ENCODE measurements at places on chromosomes 5 and 9.

- no peak for DNase-seq
Observed at GRCh38 chr5:171867786-171868185, 82.2 kb downstream of the SMIM23 start.

DNA sequence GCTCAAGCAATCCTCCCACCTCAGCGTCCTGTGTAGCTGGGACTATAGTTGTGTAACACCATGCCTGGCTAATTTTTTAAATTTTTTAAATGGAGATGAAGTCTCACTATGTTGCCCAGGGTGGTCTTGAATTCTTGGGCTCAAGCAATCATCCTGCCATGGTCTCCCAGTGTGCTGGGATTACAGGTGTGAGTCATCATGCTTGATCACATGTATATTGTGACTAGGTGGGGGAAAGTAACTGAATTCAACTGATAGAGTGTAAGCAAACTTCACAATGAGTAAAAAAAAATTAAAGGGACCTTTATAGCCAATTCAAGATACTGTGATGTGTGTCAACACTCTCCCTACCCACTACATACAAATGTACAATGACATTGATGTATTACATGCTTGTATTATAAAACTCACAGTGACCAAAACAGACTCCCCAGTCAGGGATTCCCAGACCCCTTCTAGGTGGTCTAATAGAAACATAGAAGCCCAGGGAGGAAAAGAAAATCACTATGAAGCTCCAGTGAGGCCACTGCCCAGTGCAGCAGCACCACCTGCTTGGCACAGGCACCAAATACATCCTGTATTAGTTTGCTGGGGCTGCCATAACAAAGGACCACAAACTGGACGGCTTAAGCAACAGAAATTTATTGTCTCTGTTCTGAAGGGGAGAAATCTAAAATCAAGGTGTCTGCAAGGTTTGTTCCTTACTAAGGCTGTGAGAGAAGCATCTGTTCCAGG lies 8.8 kb downstream of the PLGRKT start:
- no peak for DNase-seq

GRCh38 chr9:92527832-92528521 lies 7.8 kb downstream of the ECM2 start:
- no peak for DNase-seq

DNA sequence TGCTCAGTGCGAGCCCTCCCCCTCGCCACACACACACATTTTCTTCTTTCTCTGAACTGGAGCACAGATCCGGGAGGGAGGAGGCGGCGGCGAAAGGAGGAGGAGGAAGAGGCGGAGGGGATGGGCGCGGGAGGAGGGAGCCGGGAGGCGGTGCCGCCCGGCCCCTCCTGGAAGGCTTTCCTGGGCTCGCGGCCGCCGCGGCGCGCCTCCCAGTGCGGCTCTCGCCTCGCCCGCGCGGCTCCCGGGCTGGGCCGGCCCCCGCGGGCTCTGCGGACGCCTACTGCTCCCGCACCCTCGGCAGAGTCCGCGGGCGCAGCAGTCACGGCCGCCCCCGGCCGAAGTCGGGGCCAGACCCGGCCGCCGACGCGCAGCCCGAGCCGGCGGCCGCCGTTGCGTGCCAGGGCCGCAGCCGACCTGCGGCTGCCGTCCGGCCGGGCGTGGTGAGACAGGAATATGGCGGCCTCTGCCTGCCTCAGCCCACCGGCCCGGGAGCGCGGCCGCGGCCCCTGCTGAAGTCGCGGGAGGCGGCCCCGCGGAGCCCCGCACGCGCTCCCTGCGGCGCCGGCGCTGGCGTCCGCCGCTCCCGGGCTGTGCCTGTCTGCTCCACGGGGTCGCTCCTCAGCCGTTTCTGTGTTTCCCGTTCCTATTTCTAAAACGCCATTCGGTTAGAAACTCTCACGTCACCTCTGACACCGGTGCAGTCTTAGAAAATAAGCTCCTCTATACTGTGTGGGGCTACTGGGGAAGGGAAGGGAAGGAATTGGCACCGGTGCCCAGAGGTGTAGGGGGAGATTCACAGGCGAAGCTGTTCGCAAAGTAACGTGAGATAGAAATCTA lies 500 bp upstream of the GNAQ start:
- peak; percentile 29 for DNase-seq

DNA sequence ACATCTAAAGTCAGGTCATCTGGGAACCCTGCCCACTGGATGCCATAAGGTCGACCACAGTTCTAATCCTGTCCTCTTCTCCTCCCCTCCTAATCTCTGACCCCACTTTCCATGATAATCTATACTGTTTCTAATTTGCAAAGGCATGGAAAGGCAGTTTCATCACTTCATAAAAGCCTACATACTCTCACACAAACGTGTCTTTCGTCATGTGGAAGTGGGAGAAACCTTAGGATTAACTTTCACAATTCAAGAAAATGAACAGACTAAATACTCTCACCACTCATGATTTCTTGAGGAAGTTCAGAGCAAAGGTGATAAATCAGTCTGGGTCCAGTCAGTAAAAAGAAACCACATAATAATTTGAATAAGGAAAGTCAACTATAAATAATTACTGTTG lies 5.5 kb downstream of the FANCC start:
- no peak for DNase-seq

DNA sequence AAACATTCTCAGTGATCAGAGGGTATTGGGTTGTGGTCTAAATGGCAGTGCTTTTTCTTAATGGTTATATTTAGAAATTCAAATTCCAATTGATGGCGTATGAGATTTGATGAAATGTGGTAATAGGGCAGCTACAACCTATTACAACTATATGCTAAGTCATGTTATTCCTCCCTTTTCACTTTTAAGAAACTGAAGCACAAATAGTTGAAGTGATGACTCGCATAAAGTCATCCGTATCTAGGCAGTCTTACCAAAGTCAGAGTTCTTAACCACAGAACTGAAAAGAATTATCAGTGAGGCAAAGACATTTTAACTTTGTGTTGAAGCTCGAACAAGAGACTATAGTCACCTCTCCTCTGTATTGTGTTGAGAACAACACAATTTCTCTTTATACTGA lies 28.2 kb downstream of the C9orf152 start:
- DNase-seq: no peak

DNA sequence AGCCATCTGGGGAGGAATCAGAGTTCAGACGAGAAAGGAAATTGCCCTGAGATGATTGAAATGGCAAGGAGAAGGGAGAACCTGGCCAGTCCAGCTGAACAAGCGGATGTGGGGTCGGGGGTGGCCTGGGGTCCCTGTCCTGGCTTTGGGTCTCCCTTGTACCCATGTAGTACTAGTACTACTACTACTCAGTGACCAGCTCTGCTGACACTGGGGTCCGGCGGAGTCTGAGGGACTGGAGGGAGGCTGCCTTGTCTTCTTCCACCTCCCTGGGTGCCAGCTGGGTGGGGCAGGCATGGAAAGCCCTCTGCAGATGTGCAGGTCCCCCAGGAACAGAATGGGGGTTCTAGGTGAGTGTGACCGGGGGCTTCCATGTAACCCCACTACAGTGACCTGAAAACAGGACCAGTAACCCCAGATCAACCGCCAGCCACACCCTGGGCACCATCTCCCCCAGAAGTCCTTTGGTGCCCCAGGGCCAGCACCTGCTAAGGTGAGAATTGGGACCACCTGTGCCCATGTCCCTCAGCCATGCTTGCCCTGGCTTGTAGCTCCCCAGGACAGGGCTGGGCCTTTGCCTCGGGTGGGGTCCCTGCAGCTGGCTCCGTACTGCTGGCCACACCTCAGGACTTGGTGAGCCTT lies 89.1 kb upstream of the COL5A1 start:
- DNase-seq: no peak

DNA sequence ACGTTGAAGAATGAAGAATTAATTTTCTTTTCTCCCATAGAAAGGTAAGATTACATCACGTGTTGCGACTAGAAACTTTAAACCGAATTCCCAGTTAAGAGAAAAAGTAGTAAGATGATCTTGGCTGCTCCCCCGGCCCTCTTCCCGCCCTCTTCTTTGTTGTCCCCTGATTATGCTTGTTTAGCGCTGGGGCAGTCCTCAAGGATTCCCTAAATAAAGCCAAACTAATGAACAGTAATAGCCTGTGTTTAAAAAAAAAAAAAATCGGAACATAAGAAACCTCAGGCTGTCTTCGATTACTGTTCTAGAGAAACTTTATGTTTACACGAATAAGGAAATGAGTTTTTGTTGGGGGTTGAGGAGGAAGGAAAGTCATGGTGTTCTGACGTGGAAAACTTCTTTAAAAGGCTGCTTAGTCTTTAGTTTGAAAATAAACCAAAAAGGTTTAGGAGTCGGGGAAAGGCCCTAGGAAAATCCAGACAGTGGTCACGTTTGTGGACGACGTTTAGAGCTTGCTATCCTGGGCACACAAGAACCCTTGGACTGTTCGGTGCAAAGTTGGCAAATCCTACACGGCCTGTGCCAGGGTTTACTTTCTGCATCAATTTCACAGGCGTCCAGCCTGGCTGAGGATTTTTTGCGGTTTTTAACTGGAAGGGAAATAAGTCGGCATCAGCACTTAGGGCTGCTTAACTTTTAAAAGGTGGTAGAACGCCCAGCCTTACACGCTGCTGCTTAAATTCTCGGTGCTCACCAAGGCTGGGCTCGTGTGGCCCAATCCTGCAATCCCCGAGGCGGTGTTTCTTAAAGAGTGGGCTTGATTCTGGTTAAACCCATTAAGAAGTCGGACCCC lies 1.1 kb upstream of the MAT2B start:
- no peak for DNase-seq

- no peak for DNase-seq
Observed at GRCh38 chr5:9381464-9381863, 164.4 kb downstream of the SEMA5A start.

GRCh38 chr5:124742983-124743601 lies 3.3 kb downstream of the ZNF608 start:
- DNase-seq: no peak

- no peak for DNase-seq
Observed at GRCh38 chr5:143016777-143017516, 246.8 kb downstream of the ARHGAP26 start.

GRCh38 chr5:154373729-154374179 lies 72.0 kb upstream of the SAP30L start:
- no peak for DNase-seq

DNA sequence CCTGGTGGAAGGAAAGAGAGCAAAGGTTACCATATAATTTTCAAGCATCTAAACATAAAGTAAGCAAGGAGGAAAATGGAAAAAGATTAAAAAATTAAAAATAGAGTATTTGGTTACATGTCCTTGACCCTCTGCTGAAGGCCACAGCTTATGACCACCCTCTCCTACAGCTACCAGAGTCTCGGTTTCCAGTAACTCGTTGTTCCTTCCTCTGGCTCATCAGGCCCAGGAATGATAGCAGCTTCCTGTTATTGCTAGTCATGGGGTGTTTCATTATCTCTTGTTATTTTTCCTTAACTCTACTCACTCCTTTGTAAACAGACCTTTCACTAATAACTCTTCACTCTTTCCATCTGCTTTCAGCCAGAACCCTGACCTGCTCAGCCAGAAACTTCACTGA lies 102.2 kb downstream of the YTHDC2 start:
- no peak for DNase-seq

DNA sequence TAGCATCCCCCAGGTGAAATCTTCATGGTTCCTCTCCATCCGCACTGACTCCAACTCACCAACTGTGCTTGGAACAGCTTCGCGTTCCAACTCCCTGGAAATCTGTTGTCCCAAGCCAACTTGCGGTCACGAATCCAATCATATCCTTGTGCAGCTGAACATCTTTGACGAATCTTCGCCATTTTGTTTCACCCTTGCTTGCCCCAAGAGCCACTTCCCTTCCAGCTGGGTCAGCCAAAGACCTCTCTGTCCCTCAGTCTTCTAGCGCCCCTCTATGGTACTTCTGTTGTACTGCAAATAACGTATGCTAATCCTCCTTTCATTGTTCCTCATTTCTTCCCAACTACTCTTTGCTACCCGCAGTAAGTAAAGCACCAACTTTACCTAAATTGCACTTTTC lies 61.0 kb upstream of the TARS1 start:
- DNase-seq: no peak

DNA sequence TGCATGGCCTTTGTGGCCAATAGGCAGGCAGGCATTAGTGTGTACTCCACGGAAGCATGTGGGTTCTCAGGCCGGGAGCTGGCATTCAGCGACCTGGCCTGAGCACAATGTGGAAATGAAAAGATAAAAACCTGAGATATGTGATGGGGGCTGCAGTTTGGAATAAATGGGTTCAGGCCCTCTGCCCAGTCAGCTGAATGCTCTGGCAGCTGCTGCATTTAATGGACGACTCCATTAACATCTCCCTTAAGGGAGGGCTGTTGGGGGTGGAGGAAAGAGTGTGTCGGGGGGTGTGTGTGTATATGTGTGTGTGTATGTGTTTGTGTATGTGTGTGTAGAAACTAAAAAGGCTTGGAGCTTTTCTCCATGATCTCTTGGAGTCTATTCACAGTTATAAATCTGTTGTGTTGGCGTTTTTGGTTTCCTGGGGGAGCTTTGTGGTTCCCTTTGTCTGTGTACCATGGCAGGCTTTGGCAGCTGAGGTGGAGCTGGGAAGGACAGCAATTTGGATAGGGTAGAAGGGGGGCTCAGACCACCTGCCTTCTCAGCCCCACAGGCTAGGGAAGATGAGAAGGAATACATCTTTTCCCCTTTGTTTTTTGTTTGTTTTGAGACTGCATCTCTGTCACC lies 27.3 kb upstream of the HSPA9 start:
- DNase-seq: no peak

DNA sequence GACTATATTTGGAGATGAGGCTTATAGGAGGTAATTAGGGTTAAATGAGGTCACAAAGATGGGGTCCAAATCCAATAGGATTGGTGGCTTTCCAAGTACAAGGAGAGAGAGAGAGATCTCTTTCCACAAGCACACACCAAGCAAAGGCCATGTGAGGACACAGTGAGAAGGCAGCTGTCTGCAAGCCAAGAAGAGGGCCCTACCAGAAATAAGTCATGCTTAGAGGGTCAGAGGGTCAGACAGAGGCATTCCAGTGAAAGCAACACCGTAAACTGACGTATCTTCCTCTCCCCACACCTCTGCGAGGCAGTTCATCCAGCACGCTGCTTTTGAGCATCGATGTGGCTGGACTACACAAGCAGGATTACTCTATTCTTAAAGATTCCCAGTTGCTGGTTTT lies 87.9 kb downstream of the SLC1A3 start:
- no peak for DNase-seq

- DNase-seq: no peak
Observed at GRCh38 chr5:151156507-151157420, 815 bp downstream of the ANXA6 start.

- no peak for DNase-seq
Observed at GRCh38 chr9:16671591-16672137, 198.8 kb downstream of the BNC2 start.

DNA sequence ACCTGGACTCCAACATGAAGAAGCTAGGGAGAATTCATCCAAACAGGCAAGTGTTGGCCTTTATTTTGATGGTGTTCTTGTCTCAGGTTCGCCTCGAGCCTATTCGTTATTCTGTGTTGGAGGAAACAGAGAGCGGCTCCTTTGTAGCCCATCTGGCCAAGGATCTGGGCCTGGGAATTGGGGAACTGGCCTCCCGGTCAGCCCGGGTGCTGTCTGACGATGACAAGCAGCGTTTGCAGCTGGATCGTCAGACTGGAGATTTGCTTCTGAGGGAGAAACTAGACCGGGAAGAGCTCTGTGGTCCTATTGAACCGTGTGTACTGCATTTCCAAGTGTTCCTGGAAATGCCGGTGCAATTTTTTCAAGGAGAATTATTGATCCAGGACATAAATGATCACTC lies 367 bp downstream of the PCDHB4 start:
- DNase-seq: no peak

GRCh38 chr5:1901983-1902382 lies 19.3 kb upstream of the IRX4 start:
- no peak for DNase-seq

Measured in esophagus squamous epithelium (tissue), 5 donors.